ENCODE measurements at places on chromosomes 5 and 9.
A peak's percentile ranks its signal among the peaks of the same experiment; 100 is the strongest.

- no peak for DNase-seq
Measured at GRCh38 chr9:13979941-13980318, 334.0 kb downstream of the NFIB start.

DNA sequence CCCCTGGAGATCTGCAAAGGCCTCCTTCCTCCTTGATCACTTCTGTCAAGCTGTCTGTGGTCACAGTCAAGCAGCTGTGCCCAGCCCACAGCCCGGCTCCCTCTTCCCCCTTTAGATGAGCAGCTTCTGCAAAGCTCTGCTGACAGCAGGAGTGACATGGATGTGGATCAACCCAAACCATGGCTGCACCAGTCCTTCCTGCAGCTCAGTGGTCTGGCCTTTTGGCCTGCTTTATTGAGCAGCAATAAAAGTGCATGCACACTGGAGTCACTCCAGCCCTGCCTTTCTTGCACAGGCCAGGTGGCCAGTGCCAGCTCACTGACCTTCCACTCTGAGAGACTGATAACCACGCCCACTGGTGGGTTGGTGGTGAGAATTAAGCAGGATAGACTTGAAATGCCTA lies 91.3 kb upstream of the OTULINL start:
- DNase-seq: peak; percentile 21

- DNase-seq: no peak
Measured at GRCh38 chr5:342501-343460, 21.3 kb downstream of the AHRR start.

- no peak for DNase-seq
Measured at GRCh38 chr5:154356020-154356655, 89.7 kb upstream of the SAP30L start.

DNA sequence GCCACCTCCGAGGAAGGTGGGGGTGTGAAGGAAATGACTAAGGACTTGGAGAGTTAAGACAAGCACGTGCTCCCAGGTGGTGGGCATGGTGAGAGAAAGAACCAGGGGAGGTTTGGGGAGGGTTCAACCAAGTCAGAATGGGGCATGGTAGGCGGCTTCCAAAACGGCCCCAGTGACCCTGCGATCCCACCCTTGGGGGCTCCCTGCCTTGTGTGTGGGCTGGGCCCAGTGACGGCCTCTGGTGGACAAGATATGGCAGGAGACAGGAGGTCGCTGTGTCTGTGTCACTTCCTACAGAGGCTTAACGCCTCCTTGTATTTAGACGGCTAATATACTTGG lies 51.3 kb upstream of the IRX4 start:
- no peak for DNase-seq

DNA sequence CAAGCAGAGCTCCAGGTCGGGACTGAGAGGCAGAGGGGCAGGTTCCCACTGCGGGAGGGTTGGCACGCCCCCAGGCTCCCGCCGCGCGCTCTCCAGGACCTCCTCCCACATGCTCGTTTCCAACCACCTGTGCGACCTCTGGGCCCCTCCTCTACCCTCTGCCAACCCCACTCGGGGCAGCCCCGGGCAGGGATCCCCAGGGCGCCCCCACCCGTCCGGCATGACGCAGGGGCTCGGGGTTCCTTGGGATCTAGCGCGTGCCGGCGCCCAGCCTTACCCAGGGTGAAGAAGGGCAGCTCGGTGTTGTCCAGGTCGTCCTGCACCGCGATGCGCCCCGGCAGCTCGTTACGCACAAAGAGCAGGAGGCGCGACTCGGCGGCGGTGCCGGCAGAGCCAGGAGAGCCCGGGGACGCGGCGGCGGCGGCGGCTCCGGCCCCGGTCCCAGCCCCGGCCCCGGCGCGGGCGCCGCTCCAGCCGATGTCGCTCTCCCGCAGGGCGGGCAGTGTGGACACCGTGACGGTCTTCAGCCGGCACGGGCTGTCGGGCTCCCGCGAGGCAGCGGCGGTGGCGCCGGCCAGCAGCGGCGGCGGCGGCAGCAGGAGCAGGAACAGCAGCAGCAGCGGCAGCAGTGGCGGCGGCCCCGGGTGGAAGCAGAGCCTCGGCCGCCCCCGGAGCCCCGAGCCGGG lies 494 bp downstream of the ASTN2 start:
- DNase-seq: no peak

GRCh38 chr5:139232147-139232724 lies 34.1 kb upstream of the SIL1 start:
- DNase-seq: no peak

DNA sequence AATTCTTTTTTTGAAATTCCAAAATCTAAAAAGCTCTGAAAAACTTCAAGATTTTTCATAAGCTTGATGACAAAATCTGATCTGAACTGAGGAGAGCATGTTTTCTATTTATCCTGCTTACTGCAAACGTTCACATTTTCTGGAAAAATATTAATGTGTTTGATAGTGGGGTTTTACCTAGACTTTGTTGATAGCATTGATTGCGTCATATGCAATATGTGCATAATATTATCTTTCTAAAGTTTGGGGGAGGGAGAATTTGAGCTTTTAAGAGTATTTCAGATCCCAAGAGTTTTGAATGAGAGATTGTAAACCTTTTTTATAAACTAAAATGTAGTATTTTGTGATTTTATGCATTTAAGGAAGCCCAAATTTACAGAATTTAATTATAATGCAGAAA lies 62.8 kb upstream of the CDH6 start:
- DNase-seq: no peak

DNA sequence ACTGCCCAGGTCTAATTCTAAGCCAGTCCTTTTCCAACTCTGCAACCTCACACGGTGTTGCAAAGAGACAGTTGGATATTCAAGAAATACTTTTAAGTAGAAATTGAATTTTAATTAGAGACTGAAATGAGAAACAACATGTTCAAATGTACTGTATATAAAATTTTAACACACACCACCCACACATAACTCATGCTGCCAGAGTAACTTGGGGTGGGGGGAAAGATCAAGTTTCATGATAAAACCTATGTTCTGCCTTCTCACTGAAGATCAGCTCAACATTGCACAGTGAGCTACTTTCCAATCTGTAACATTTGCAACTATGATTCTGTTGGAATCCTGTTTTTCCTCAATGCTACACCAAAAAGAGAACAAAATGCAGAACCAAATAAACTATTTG lies 17.5 kb downstream of the ARL15 start:
- no peak for DNase-seq

- no peak for DNase-seq
Measured at GRCh38 chr9:15498246-15498995, 12.3 kb downstream of the PSIP1 start.

- DNase-seq: no peak
Measured at GRCh38 chr5:89327608-89328007, 444.6 kb upstream of the MEF2C start.

- peak; percentile 50 for DNase-seq
Measured at GRCh38 chr5:79692596-79692995, 3.0 kb downstream of the CMYA5 start.

DNA sequence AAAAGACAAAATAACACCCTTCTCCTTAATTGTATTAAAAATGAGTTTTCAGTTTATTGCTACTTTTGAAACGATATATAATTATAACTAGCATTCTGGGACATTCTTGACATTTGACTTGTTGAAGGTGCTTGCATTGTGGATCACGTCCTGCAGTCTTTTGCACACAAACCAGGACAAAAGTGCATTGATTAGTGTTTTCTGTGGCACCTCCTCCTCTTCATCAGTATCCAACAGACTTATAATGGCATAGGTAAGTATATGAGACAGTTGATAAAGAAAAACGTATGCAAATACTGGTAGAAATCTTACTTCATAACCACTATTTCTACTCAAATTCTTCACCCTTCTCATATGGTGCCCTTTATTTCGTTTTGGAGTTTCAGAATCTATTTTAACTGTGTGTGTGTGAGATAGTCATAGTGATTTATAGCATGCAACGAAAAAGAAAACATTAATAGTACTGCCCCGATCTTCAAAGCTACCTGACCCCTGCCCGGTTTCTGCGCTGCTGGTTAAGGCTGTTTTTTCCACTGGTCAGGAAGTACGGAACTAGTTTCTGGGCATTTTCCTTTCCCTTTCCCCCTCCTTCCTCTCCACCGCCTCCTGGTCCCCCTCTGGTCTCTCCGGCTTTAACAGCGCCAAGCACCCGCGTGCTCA lies 639 bp upstream of the RASA1 start:
- no peak for DNase-seq

DNA sequence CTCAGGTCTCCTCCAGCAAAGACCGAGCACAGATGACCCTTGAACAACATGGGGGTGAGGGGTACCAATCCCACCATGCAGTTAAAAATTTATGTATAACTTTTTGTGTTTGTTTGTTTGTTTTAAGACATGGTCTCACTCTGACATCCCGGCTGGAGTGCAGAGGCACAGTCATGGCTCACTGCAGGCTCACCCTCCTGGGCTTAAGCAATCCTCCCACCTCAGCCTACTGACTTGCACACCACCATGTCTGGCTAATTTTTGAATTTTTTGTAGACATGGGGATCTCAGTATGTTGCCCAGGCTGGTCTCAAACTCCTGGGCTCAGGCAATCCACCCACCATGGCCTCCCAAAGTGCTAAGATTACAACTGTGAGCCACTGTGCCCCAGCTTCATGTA lies 231.0 kb upstream of the PIK3R1 start:
- DNase-seq: no peak

GRCh38 chr9:126519660-126520420 lies 93.9 kb upstream of the LMX1B start:
- DNase-seq: no peak

DNA sequence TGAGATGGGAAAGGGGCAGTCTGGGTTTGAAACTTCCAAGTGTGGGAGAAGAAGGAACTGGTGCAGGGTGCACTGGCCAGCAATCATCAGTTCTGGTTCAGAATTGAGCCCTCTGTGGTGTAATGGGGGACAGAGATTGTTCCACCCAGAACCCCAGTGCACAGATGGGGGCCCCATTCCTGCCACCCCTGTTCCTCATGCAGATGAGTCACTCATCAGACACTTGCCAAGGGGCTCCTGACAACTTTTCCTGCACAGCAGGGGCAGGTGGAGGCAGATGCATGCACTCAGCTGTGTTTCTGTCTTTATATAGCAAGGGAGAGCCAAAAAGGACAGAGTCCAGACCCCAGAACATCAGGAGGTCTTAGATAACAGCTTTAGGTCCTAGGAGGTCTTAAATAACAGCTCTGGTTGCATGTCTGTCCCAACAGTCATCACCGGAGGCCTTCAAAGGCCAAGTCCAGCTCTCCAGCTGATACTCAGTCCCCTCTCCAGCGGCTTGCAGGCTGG lies 252.9 kb downstream of the HSPA4 start:
- no peak for DNase-seq

GRCh38 chr9:8652255-8652654 lies 852.7 kb upstream of the DMAC1 start:
- no peak for DNase-seq

DNA sequence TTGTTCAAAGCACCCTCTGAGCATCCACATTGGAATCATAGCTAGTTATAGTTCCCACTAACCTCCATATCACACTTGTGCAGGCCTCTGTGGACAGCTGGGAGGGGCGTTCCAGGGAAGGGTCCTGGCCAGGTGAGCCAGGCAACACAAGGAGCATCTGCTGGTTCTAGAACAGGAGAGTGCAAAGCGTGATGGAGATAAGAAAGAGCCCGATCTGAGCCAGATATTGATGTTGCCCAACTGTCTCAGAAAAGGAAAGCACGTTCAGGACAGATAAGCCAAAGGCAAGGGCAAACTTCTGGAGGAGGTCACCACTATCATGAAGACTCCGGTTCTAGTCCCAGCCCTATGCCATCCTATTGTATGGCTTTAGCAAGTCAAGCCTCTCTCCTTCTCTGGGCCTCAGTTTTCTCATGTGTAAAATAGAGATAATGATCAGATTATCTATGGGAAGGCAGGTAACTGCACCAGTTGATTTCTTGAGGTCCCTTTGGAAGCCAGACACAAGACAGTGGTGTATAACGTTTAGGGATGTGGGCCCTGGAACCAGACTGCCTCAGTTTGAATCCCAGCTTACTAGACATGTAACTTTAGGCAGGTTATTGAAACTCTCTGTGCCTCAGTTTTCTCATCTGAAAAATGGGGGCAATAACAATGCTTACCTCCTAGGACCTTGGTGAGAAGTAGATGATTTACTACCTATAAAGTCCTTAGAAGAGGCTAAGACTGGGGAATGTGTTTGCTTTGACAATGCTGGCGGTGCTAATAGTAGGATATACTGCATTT lies 19.8 kb downstream of the GABBR2 start:
- DNase-seq: no peak

GRCh38 chr9:121559183-121559582 lies 59.5 kb upstream of the GGTA1 start:
- DNase-seq: no peak

DNA sequence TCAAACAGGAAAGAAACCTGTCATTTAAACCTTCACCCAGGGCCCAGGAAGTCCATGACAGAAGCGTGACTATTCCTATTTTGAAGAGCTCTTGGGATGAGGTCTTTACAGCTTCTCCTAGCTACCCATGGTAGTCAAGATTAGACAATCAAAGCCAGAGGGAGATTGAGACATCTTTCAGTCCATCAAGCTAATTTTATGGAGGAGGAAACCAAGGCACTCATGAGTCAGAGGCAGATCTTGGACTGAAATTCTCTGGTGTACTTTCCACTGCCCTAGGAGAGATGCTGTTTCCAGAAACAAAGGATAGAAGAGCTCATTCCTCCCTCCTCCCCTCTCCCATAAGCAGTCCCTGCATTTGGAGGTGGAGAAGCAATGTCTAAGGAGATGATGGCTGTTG lies 9.2 kb downstream of the TNFSF8 start:
- DNase-seq: no peak

GRCh38 chr5:83364312-83365299 lies 106.9 kb upstream of the VCAN start:
- no peak for DNase-seq

DNA sequence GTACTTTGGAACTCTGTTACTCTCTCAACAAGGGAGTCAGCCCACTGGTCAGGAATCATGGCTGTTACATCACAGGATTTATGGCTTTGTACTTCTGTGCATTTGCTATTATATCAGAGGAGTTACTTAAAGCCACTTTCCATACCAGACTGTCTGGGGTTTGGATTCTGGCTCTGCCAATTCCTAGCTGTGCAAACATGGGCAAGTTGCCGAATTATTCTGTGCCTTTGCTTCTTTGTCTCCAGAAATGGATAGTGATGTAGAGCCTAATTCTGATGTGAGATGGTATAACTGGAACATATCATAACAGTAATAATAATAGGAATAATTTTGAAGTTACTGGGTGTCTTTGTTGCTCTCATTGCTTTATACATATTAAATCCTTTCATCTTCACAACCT lies 1047.3 kb upstream of the SEMA6A start:
- DNase-seq: no peak
